Putamen (tissue), 1 donor: ENCODE measurements at places on chromosomes 16 and 17.

DNA sequence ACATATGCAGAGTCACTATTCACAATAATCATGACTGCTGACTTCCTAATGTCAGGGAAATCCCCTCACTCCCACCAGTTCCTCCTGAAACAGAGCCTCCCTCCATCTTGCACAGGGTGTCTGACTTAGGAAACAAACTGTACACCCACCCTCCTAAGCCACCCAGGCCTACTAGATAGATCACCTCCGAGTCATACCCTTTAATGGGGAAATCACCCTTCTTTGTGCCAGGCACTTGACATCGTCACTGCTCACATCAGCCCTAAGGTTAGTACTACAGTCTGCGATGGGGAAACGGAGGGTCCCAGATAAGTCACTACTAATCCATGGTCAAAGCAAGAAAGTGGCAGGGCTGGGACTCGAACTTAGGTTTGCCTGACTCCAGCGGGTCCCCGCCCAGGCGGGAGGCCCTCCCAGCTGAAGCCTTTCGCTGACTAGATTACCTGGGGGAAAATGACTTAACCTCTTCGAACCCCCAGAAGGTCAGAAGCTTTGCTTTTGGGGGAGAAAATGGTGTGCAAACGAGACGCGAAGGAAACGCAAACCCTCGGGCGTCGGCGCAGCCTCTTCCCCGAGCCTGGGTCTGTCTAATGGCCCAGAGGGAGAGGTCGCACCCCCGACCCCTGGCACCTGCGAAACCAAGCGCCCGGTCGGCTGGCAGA lies 3.4 kb upstream of the MLLT6 start:
- no peak for DNase-seq

DNA sequence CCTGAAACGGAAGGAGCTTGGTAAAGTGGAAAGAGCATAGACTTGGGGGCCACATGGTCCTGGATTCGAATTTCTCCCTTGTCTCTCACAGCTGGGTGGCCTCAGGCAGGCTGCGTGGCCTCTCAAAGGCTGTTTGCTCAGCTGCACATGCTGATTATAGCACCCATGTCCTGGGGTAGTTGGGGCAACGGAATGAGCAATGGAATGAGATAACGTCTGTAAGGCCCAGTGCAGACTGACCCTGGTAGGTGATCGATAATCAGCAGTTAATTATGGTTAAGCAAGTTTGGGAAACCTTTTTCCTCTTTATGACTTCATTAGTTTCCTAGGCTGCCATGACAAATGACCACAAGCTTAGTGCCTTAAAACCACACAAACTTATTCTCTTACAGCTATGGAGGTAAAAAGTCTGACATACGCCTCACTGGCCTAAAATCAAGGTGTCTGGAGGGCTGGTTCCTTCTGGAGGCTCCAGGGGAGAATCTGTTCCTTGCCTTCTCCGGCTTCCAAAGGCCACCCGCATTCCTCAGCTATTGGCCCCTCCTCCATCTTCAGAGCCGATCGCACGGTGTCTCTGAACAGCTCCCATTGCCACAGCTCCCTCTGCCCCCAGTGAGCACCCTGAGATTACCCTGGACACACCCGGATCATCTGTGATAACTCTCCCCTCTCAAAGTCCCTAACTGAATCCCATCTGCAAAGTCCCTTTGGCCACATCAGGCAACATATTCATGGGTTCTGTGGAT lies 294.9 kb upstream of the FOXF1 start:
- DNase-seq = no peak

- no peak for DNase-seq
These were observed 233.4 kb upstream of the HS3ST3A1 start for GRCh38 chr17:13835151-13835550.

- no peak for DNase-seq
These were observed 7.8 kb upstream of the PDK2 start for GRCh38 chr17:50087246-50087911.

- no peak for DNase-seq
These were observed 54.5 kb downstream of the TENT4B start for GRCh38 chr16:50207652-50208051.

GRCh38 chr17:31680126-31680525 lies 178.9 kb downstream of the COPRS start:
- no peak for DNase-seq

- no peak for DNase-seq
These were observed 48.1 kb downstream of the MYO18A start for GRCh38 chr17:29131814-29132682.

DNA sequence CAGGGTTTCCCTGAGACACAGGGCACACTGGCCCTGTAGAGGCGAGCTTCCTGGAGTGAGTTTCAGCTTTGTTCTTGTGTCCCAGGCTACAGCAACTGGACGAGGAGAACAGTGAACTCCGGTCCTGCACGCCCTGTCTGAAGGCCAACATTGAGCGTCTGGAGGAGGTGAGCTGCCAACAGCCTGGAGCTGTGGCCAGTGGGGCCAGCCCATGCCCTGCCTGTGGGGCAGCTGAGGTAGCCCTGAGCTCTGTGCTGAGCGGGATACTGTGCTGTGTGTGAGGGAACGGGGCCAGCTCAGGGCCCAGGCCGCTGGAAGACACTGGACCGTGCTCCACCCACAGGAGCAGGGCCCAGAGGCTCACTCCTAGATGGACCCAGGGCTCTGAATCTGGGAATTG lies 8.7 kb upstream of the CAPN15 start:
- DNase-seq = no peak

DNA sequence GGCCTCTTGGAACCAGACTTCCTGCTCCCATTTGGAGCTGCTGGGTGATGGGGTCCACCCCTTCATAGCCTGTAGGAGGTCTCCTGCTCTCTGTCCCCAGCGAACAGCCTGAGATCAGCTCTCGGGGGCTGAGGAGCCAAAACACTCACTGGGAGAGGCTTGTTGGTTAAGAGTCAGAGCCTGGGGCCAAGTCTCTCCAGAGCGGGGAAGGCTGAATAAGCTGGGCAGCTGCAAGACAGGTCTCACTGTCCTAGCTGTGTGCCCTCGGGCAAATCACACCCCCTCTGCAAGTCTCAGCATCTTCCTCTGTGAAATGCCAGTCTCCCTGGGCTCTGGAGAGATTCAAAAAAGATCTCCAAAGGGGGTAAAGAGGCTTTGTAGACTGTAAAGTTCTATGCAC lies 174.6 kb downstream of the WSCD1 start:
- no peak for DNase-seq

DNA sequence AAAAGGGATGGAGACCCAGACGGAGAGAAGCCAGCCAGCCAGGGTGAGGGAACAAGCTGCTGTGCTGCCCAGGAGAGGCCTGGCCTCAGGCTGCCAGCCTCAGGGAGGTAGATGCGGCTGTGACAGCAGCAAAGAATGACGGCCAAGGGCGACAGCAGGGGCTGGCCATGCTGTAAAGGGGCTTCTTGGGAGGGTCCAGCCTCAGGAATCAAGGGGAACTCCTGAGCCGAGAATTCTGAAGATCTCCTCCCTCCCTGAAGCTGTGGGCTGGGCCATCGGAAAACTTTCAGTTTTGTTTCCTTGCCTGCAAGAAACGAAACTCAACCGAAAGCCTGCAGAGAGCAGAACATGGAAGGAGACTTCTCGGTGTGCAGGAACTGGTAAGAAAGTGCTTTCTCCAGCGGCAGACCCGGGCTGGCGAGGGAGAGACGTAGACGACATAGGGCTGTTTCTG lies at the start of gene XAF1:
TSS of gene XAF1 (plus strand) at position 316 of the 454 bp plus-strand sequence. CDS start at position 349, 33 bp downstream.
- peak; percentile 24 for DNase-seq

GRCh38 chr16:10552281-10552680 lies 28.1 kb downstream of the EMP2 start:
- no peak for DNase-seq

GRCh38 chr16:69328854-69329316 lies 1.5 kb downstream of the PDF start:
- no peak for DNase-seq

DNA sequence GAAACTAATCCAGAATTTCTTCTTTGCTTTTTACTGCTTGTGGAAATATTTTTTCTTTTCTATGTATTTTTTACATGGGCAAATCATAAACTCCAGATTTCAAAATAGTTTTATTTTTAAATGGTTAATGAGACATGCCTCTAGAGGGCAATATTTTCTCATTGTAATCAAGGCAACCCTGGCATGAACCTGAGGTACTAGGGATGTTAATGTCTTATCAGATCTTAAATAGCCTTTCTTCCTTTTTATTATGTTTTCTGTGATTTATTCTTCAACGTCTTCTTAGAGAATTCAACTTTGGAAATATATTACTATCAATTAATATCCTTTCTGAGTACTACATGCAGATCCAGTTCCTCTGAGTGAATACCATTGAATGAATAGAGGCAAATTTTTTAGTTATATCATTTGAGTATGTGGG lies 324.7 kb downstream of the BCAS3 start:
- peak; percentile 17 for DNase-seq
